Kidney tubule cell (primary cell): ENCODE measurements at places on chromosomes 16 and 17.

GRCh38 chr17:1498869-1499268 is 6.4 kb upstream of the MYO1C start:
- DNase-seq: peak; percentile 65

DNA sequence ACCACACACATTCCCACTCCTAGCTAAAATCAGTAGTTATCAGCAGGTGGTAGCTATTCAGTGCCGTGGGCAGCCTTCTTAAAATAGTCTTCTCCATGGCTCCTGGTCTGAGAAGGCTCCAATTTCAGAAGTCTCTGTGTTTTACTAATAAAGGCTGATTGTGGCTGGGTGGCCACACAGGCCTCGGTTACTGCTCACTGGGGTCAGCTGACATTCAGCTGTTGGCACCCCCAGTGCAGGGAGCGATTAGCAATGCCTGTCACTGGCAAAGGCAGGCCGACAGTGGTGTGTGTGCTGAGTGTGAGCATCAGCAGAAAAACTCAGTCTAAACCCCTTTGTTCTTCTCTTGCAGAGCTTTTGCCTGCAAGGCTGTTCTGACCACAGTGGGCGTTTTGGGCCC is 16.6 kb upstream of the DBNDD1 start:
- DNase-seq: no peak

- no peak for DNase-seq
Measured at GRCh38 chr16:23843143-23843542, 7.4 kb downstream of the PRKCB start.

- no peak for DNase-seq
Measured at GRCh38 chr16:529012-529575, 1.6 kb downstream of the CAPN15 start.

DNA sequence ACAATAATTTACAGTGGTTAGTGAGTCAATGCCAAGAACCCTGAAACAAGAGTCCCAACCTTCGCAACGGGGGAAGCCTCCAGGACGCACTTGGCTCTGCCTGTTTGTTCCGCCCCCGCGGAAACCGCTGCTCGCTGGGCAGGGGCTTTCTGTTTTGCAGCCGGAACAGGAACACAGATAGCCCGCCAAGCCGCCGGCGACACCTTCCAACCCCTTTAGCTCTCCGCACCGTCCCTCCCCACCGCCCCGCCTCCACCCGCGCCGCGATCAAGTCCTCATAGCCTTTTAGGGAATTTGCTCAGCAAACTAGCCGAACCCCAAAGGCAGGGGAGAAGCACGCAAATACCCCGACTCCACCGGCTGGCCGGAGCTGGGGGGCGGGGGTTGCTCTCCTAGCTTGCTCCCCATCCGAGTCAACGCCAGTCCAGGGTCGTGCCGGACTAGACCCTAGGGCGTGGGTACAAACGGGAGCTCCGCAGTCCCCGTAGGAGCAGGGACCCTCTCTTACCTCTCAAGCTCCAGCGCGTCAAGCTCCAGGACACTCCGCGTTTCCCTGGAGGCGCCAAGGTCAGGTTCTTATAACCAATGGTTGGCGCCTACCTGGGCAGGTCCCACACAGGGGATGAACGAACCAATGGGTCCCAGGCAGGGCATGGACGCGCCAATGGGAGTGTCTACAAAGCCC is at the start of gene SLFN13:
TSS of gene SLFN13 (minus strand) at position 553 of the 685 bp plus-strand sequence. CDS start 3,086 bp downstream, outside the sequence.
- peak; percentile 88 for DNase-seq

DNA sequence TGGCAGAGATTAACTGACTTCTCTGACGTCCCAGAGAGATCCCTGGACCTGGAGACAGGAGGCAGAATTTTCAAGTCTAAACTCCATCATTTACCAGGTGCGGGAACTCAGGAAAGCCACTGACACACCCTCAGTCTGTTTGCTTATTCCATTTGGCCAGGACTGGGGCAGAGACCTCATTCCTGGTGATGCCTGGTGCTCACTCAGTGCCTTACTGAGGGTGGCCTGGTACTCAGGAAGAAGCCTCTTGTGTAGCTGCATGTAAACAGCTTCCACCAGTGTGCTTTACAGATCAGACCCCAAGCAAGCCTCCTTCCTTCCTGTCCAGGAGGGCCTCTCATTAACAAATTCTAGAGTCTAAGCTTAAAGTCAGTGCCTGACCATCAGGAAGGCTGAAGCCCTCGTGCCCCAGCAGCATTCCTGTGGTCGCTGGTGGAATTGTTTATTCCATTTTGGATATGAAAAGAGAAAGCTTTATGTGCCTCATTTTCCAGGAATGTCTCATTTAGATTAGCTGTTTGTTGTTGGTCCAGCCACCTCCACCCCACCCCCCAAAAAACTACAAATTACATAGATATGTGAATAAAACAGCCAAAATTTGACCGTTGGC is 236.1 kb upstream of the CDH5 start:
- DNase-seq: no peak

GRCh38 chr17:77148077-77148939 is 7.5 kb downstream of the SEC14L1 start:
- DNase-seq: no peak

- peak; percentile 81 for DNase-seq
Measured at GRCh38 chr16:72013389-72013788, 4.8 kb downstream of the DHODH start.

DNA sequence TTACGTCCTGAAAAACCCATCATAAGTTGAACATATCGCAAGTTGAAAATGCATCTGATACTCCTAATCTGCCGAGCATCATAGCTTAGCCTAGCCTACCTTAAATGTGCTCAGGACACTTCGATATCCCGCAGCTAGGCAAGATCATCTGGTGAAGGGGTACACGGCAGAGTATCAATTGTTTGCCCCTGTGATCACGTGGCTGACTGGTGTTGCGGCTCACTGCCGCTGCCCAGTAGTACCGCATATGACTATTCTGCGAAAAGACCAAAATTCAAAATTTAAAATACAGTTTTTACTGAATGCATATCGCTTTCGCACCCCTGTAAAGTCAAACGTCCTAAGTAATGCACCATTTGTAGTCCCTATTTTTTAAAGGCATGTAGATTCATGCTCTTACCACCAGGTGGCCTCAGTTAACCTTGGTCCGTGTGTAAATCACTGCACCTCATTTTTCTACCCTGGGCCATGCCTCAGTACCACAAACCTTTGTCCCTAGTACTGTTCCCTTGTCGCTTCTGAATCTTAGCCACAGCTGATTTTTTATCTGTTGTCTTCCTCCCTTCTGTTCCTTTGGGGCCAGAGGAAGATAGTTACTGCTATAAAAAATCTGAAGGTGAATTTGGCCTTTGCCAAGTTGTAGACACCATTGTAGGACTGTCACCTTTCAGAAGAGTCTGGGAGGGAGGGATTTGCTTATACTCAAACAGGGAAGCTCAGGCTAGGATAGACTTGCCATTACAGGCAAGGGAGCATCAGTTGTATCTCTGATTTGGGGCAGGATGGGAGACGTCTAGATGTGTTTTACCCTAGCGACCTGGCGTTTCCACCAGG is 34.4 kb downstream of the WWP2 start:
- DNase-seq: peak; percentile 70

DNA sequence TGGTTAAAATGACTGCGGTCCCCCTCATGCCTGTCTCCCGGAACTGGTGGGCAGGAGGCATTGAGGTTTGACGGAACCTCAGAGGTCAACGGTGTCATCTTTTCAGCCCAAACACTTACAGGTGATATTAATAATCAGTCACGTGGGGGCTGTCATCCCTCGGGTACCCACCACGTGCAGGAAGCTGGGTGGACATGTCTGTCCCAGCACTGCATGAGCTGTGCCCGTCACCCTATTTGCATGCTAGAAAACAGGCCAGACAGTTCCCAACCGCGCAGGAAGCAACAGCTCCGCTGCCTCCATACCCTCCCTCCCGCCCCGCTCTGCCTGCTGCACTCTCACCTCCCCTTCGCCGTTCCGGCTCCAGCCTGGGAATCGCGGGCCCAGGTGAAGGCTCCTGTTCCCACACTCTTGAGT is 1.4 kb downstream of the SYNGR3 start:
- peak; percentile 31 for DNase-seq

GRCh38 chr17:50865868-50866260 is 290 bp downstream of the TOB1 start:
- no peak for DNase-seq

- no peak for DNase-seq
Measured at GRCh38 chr17:15384142-15384787, 42.9 kb upstream of the TEKT3 start.

GRCh38 chr16:76705892-76706291 is 428.7 kb downstream of the CNTNAP4 start:
- peak; percentile 71 for DNase-seq

DNA sequence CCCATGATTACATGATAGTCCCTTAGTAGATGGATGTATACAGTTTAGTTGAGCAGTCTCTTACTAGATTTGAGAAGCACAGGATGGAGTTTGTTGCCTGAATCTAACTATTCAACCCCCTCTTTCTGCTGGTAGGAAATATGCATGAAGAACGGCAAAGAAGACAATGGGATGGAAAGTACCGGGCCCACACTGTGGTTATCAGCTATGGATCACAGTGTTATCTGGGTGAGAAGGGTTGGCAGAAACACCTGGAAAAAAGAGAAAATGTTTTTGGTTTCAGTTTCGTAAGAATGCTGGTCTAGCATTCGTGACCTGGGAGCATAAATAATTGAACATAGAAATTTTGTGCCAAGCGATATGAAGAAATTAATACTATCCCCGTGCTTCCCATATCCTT is 53.1 kb downstream of the ANKFN1 start:
- no peak for DNase-seq

DNA sequence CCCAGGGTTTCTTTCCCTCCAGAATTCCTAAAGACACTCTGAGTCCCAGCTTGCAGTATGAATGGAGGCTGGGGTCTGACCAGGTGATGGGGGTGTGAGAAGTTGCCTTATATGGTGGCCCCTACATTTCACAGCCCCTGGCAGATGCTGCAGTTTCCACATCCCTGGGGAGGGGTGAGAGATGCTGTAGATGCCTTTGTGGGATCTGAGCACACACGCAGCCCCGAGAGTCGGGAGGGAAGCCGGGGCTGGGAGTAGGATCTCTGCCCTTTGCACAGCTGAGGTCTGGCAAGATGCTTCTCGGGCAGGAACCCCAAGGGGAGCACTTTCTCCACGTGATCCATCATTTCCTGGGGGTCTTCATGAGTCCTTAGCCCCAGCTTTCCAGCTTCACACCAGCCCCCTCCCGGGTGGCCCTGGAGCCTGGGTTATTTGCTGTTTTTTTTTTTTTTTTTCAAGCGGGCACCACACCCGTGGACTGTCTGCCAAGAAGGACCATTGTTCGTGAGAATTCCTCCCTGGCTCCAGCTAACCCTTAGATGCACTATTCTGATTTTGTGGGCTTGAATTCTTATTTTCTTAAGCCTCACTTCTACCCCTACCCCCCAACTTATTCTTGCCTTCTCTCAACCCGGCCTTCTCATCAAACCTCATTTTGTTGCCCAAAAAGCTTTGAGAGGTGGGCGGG is 50.6 kb downstream of the NTN1 start:
- no peak for DNase-seq

GRCh38 chr17:247767-248166 is 66.3 kb upstream of the DOC2B start:
- no peak for DNase-seq

GRCh38 chr16:1272453-1273198 is 16.8 kb downstream of the TPSD1 start:
- no peak for DNase-seq

GRCh38 chr17:53270936-53271335 is 551.8 kb upstream of the KIF2B start:
- no peak for DNase-seq

- no peak for DNase-seq
Measured at GRCh38 chr17:31472137-31472536, 80.7 kb downstream of the RAB11FIP4 start.

DNA sequence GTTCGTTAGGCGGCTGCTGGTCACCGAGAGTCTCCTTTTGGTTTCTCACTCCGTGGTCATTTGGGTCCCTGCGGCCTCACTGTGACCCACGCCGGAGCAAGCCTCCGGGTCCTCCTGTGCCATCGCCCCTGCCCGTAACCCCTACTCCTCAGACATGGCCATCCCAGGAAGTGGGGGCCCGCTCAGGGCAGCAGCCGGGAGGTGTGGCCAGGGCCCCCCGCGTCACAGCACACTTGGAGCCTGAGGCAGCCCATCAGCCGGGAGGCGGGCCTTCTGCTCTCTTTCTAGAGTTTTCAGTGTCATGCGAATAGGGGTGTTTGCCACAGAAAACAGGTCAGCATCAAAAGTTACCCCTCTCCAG is 7.9 kb upstream of the WFIKKN1 start:
- DNase-seq: no peak

DNA sequence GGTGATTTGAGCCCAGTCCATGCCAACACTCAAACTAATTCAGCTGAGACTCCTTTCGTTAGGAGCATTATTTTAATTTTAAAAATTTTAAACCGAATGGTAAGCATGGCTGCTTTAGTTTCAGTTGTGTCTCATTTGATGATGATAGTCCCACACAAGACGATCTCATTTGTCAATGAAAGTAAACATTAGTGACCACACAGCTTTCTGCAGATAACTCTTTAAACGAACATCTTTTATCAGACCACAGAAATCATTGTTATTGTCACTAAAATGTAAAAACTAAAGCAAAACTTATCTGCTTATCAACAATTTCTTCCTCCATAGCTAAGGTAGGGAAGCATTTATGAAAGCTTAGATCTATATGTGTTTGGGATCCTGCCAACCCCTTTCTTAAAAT is 382.2 kb downstream of the ZFHX3 start:
- DNase-seq: no peak

- DNase-seq: no peak
Measured at GRCh38 chr16:57995721-57996405, 4.6 kb downstream of the ZNF319 start.

DNA sequence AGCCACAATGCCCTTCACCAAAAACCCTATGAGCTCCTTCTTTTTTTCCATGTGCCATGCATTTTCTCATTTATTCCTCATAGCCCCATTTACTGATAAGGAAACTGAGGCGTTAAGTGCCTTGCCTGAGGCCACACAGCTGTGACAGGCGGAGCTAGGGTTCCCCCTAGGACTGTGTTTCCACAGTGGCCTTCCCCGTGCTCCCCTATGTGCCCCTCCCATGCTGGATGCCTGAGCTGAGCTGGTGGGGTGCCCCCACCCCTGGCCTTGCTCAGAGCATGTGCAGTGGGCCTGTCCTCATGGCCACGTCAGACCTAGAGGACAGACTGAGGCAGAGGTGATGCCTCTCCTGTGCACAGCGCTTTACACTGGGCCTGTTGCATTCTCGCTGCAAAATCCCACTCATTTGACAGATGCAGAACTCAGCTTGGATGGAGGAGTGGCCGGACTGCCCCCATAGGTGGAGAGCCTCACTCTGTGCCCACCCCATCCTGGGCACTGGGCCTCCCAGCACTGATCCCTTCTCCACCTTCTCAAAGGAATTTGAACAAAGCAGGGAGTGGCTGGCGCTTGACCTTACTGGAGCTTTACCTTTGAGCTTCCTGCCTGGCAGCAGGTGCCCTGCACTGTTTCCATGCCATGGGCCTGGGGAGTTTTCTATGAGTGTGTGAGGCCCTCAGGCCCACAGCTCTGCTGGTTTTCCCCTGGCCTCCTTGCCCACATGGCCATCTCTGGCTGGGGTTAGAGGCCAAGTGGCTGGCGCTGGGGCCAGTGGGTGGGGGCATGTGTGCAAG is 2.6 kb downstream of the MAP2K3 start:
- peak; percentile 56 for DNase-seq

DNA sequence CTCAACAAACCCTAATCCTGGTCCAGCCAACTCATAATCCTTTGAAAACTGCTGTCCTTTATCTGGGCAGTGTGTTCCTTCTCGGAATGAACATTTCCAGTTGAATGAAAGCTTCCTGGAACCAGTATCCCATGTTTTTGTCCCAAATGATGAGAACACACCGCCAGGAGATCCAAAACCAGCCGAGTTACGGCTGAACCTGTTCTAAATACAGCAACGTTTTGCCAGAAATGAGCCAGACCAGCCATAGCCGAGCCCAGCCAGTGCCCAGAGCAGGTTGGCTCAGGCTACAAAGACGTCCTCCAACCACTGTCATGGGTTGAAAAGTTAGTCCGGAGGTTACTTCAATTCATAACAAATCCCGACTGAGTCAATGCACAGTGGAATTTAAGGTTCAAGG is 67.6 kb upstream of the FOXF1 start:
- no peak for DNase-seq
